ENCODE measurements at places on chromosomes 4 and X. TPM values are rescaled to one million over a fixed set of nuclear protein-coding genes. Genes with fewer than 3 reads are reported as not detected.

- no peak for DNase-seq
These were observed 1.3 kb upstream of the PDHA1 start for GRCh38 chrX:19342331-19342906.

- no peak for DNase-seq
These were observed 112.6 kb downstream of the GABRA2 start for GRCh38 chr4:46277165-46277951.

GRCh38 chr4:71206763-71207162 lies 132.1 kb upstream of the SLC4A4 start:
- DNase-seq, result no peak

DNA sequence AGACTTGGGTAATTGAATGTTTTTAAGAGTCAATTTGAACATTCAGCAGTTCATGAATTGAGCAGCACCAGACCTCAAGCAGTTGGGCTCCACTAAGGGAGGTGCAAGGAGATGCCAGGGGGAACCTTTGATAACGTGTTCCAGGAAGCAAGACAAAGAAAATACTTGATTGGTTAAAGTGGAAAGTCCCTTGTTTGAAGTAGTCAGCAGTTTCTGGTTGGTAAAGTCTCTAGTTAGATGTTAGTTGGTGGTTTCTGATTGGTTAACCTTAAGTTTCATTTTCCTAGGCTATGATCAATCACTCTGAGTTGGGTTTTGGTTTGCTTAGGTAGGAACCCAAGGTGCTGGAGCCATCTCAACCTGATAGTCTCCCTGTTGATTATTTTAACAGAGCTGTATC lies 4.0 kb downstream of the HERC6 start:
- DNase-seq, result no peak

GRCh38 chrX:33909836-33910235 lies 222.3 kb downstream of the FAM47A start:
- DNase-seq, result peak; percentile 57

DNA sequence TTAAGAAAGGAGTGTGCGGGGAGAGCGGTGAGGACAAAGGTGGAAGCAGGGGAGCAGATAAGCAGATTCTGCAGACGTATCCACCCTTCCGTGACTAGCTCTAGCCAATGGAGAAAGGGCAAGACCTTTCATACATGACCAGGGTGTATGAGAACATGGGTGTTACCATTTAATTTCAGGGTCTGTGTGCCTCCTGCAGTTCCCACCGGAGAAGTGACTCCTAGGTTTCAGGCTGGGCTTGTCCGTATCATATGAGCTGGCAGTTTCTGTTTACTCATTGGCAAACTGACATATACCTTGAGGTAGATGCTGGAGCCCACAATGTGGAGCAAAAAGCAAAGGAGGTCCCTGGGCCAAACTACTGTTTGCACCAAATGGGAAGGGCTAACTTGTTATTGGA lies 6.8 kb downstream of the RBM47 start:
- DNase-seq, result no peak

DNA sequence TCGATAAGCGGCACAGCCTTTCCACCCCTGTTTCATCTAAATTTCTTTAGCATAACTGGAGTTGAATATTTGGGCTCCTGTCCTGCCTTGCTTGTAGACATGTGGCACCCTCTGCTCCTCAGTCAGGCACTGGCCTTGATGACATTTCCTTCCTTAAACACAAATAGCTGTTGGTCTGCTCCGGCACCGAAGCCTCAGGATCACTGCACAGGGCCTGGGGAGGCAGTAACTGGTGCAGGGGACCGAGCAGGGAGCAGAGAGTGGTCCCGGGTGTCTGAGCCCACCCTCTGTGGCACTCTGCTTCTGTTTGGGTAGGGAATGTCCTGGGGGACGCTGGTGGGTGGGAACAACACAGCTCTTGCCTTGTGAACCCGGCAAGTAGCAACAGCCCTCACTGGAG lies 13.6 kb downstream of the RGS12 start:
- DNase-seq, result no peak

DNA sequence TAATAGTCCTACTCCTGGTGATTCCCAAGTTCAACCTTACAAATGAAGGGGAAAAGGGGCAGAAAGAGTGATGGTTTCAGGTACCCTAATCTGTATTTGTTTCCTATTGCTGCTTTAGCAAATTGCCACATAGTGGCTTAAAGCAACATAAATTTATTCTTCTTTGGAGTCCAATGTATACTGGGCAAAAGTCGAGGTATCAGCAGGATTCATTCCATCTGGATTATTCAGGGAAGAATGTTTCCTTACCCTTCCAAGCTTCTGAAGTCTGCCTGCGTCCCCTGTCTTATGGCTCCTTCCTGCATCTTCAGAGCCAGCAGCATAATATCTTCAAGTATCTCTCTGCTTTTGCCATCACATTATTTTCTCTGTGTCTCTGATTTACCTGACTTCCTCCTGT lies 10.3 kb upstream of the BST1 start:
- no peak for DNase-seq

GRCh38 chrX:118315529-118315928 lies 30.4 kb upstream of the WDR44 start:
- DNase-seq, result no peak

- no peak for DNase-seq
These were observed 80.5 kb downstream of the ABLIM2 start for GRCh38 chr4:8078109-8078494.

GRCh38 chr4:14871676-14872430 lies 130.4 kb upstream of the CPEB2 start:
- DNase-seq, result peak; percentile 63

DNA sequence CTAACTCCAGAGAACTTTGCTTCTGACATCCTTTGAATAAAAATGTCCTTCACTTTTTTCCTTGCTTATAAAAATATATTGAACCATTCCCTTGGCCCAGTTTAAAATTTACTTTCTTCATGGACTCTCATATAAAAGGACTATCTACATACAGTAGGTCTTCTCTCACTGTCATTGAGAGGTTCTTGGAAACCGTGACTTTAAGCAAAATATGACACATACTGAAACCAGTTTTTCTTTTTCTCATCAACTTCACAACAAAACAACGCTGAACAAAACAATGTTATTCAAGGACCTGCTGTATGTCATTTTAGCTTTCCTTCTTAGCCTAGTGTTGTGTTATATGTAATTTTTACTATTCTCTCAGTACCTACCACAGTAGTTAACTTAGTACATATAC lies 496.8 kb downstream of the CENPC start:
- no peak for DNase-seq

DNA sequence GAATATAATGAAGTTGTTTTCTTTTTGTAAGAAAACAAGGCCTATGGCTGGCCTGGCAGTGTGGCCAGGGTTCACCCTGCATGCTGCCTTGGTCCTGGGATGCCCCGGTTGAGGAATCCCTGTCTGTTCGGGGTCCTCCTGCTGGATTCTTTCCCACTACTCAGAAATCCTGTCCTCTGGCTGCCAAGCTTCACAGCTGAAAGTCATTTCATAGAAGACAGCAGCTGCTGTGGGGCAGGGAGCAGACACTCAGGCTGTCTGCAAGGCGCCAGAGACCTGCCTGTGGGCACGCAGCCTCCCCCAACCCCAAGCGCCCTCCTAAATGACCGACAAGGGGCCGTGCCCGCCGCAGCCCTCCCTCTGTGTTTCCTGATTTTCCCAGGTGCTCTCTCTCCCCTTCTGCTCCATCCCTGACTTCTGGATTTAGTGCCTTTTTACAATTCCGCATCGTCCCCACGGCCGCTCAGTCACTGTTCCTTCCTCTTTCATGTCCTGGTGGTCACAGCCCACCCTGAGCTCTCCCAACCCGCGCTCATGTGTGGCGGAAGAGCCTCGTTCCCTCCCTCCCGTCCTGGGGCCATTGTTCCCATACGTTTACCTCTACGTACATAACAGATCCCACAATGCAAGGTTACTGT lies 27.5 kb downstream of the ZFYVE28 start:
- no peak for DNase-seq

GRCh38 chr4:2847302-2847871 lies 3.7 kb downstream of the ADD1 start:
- DNase-seq, result no peak

DNA sequence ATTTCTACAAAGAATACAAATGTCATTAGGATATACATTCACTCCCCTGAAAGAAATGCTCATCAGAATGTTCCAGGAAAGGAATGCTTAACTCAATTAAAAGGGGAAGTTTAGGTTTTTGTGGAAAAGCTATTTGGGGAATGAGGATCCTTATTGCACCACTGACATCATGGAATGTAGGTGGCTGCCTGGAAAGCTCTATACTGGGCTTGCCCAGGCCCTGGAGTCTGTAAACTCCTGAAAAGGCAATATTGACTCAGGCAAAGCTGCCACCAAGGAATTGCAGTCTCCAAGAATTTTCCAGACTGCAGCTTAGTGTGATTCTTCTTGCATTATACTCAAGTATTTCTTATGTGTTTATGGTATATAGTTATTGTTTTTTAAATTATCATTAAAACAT lies 15.7 kb downstream of the DAPP1 start:
- DNase-seq, result no peak

DNA sequence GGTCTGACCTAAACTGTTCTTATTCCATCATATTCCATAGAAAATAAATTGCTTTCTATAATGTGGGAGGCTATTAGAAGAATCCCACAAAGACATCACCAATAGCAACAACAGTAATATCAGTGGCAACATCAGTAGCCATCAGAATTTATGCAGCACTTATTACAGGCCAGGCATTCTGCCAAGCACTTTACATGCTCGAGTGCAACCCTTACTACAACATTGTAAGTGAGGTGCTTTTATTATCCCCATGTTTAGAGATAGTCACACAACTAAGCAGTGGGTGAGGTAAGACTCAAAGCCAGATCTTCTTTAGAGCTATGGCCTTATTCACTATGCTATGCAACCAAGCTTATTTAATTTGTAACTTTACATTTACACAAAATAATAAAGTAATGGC lies 317.1 kb upstream of the BMP3 start:
- DNase-seq, result no peak

- DNase-seq, result no peak
These were observed 57.3 kb upstream of the SLIT2 start for GRCh38 chr4:20194123-20195013.

DNA sequence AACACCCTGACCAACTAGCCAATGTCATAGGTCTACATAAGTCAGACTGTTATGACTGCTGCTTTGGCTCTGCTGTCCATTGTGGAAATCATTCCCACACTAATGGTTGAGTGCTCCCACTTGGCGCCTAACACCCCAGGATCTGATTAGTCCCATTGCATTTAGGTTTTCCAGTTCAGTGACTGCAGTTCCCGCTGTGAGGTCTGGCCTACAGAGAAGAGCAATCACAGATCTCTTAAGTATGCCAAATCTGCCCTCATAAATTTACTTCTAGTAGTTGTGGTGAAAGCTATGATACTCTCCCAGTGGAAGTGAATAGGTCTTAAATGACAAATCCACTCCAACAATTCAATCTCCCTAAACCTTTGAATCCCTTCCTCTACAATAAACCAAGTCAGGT lies 77.3 kb upstream of the IL2 start:
- DNase-seq, result no peak

DNA sequence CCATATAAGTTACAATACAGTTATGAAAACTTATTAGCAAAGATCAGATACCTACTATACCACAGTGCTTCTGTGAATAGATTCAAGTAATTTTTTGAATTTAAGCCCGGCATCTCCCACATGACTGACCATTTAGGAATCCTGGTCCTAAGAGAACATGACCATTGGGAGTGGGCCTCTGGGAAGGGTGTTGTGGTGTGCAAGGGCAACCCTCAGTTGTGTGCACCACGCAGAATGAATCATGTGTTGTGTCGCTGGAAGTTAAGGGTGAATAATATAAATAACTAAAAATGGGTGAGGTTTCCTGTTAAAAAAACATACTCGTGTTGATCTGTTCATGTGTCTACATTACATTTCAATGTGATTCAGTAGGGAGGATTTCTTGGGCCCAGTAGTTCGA lies 15.5 kb downstream of the CPE start:
- no peak for DNase-seq

- DNase-seq, result no peak
These were observed 58.7 kb downstream of the MAMLD1 start for GRCh38 chrX:150421816-150422215.

- DNase-seq, result no peak
These were observed 107.9 kb upstream of the ELOVL6 start for GRCh38 chr4:110306303-110306702.

DNA sequence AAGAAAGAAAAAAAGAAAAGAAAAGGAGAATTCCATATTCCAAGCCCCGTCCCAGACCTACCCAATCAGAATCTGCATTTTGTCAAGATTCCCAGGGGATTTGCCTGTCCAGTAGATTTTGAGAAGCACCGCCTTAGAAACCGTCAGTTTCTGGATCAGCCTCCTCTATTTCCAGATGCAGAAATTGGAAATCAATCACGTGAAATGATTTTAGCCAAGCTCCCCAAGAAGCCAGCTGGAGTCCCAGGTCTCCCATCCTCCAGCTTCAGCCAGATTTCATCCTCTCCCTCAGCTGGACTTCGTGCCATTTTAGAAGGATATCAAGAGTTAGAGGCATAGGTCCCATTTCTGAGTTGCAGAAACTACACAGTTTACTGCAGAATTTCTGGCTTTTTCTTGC lies 629.3 kb downstream of the MID1IP1 start:
- DNase-seq, result no peak

Gene SERTM2
- not detected for total RNA-seq

Gene LGI2
- total RNA-seq, result not detected

Gene CT55
- not detected for total RNA-seq

Gene F8A3
- 5.2 TPM for total RNA-seq

Gene YY2
- total RNA-seq, result 1.1 TPM

Gene OCRL
- total RNA-seq, result 12.4 TPM

Gene ARSJ
- total RNA-seq, result 31.0 TPM

Gene STBD1
- 3.3 TPM for total RNA-seq

Gene CTBP1
- total RNA-seq, result 665 TPM

Gene SGMS2
- total RNA-seq, result 133 TPM

Gene KCND1
- total RNA-seq, result not detected

All from HT-29 (cell line).